Aorta (tissue), 5 donors: ENCODE measurements at places on chromosomes 6 and 20.

DNA sequence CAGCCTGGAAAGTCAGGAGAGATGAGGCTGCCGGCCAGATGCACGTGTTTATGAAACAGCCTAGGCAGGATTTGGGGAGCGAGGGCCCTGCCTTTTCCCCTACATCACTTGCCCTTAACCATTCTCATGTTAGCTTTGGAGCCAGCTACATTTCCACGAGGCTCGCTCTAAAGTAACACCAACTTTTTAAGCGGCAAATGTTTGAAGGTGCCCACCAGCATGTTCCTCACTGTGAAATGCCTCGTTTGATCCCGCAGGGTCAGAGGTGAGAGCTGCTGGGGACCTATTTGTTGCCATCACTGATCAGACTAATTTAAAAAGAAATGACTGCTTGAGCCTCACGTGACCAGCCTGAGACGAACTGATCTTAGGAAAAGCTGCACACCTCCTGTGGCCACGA lies 51.6 kb upstream of the DACT2 start:
- peak; percentile 43 for DNase-seq

- DNase-seq, result no peak
Observed at GRCh38 chr6:107506145-107506544, 16.2 kb downstream of the SOBP start.

DNA sequence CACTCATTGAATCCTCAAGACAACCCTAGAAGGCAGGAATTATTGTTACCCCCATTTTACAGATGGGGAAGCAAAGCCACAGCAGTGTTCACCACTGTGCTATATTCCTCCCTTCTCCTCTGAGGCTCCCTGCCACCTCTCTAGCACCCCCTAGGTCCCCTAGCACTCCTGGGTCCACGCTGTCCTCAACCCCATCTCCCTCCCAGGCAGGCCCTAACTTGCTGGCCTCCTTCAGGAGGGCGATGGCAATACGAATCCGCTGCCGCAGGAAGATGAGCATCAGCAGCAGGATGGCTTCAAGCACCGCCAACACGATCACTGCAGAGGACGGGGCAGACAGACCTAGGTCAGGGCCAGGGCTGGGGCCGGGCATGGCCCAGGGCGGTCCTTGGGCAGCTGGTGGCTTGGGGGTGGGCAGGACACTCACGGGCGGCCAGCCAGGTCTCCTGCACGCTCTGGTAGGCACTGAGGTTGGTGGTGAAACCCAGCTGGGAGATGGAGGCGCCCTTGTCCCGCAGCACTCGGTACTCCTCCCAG lies 7.8 kb upstream of the NEU1 start:
- DNase-seq, result no peak

DNA sequence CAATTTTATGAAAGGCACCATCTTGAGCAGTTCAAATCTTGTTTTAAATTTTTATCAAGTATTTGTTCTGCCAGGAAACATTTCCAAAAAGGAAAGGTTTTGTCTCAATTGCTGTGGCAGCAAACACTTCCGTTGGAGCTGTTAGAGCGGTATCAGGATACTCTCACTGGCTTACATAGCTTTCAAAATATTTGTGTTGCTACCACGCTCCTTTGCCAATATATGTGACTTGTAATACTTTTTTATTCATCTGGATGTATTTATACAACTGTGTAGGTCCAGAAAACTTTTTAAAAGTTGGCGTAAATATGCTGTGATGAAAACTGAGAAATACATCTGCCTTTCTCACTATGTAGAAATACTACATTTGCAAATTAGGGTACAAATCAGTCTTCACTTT lies 37.8 kb upstream of the NHSL1 start:
- no peak for DNase-seq

DNA sequence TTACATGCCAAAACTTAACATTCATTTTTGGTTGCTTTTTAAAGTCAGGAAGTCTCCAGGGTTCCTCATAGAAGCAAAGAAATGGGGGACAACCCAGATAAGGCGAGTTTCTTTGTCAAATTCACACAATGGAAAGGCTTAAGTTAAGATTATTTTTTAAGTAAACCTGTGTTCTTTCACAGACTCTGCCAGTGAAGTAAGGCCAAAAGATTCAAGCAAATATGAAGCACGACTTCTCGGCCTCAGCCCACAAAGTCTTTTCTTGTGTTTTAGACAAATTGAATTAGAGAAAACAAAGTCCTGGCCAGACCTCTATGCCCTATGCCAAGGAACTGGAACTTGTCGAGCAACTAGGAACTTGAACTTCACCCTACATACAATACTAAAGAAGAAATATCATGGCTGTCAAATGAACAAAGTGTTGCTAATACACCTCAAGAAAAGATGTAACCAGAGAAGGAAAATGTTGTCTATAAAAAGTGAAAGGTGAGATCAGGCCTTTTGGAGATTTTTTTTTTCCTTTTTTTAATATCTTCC lies 540.0 kb upstream of the JARID2 start:
- DNase-seq, result no peak

DNA sequence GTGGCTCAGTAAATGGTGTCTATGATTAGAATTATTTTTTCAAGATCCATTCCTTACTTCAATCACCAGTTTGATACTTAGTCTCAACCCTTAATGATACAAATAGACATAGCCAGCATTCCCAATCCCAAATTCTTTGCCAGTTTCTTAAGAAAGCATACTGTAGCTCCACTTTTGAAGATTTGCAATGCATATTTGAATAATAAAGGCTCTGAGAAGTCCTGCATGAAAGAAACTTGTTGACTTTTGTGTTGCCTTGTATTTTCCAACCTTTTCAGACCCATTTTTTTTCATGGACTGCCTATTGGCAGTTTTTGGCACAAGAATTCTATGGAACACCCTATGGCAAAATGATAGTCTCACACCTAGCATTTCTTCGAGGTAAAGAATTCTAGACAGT lies 215.6 kb upstream of the CHD6 start:
- DNase-seq, result no peak

DNA sequence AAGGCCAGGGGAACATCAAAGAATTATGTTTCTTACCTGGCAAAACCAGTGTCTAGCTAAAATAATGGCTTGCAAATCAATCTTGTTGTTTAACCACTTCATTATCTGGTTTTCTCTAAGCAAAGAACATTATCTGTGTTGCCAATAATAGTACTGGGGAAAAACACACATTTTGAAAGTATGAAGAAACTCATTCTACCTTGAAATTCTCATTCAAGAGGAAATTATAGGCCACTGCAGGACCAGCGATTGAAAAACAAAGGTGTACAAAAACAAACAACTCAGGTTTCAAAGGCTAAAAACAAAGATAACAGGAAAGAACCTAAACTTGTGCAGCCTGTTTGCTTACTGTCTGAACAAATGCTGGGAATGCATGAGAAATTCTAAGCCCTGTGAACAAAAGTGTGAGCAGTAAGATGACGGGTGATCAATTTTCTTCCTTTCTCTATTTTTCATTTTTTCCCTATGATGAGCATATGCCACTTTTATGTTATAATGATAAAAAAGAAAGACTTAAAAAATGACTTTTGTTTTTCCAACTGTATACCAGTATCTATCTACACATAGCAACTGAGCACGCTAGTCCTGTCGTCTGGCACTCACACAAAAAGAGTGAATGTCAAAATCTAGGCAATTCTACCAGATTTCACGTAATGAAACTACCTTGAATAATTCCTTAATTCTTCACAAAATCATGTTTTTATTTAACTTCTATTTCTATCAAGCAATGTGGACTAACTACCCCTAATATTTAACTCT lies 117.9 kb downstream of the SGK1 start:
- DNase-seq, result no peak

- no peak for DNase-seq
Observed at GRCh38 chr6:127190552-127190951, 72.1 kb downstream of the RSPO3 start.

DNA sequence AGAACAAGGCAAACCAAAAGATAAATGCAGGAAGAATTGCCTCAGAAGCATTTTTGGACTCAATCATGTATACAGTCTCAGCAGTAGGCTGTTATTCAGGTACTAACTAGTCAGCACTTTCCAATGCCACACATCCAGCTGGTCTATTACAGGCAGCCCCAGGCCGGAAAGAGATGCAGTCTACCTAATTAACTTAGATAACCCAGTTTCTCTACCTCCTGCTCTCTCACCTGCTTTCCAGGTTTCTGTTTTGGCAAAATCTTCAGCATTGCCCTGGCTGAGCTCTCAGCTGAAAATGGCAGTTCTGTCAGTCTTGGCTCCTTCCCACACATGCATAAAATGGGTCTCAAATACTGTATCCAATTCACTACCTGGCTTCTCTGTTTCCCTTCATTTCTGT lies 101.3 kb upstream of the UFL1 start:
- no peak for DNase-seq

GRCh38 chr6:5220443-5220842 lies 40.3 kb downstream of the LYRM4 start:
- no peak for DNase-seq

- no peak for DNase-seq
Observed at GRCh38 chr20:52783769-52784168, 188.4 kb upstream of the TSHZ2 start.

- no peak for DNase-seq
Observed at GRCh38 chr6:57315111-57315510, 2.3 kb upstream of the PRIM2 start.

DNA sequence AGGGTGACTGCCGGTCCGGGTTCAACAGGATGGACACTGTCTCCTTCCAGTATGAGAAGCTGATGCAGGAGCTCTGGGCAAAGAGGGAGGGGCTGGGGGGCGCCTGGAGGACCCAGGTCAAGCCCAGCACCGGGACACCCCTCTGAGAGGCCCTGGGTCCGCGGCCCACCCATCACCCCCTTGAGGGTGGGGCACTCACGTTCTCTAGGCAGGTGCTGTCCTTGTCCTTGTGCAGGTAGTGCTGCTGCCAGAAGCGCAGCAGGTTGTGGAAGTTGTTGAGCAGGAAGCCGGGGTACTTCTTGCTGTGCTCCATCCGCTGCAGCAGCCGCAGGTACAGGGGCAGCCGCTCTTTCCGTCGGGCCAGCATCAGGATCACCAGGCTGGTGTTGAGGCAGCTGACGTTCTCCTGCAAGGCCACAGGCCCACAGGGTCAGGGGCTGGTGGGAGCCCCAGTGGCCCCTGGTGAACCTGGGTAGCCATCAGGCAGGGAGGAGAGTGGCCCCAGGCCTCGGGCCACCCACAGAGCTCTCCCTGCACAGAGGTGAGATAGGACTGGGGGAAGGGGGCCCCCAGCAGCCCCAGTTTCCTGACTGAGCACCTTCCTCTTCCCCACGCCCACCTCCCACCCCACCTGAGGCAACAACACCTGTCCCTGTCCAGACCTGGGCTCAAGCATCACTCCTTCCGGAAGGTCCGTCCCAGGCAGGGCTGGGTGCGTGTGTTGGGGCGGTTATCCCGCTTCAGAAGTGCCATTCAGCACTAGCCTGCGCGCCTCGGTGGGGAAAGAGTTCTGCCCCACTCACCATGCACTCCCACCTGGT lies 47.8 kb downstream of the MYH7B start:
- DNase-seq, result peak; percentile 67

DNA sequence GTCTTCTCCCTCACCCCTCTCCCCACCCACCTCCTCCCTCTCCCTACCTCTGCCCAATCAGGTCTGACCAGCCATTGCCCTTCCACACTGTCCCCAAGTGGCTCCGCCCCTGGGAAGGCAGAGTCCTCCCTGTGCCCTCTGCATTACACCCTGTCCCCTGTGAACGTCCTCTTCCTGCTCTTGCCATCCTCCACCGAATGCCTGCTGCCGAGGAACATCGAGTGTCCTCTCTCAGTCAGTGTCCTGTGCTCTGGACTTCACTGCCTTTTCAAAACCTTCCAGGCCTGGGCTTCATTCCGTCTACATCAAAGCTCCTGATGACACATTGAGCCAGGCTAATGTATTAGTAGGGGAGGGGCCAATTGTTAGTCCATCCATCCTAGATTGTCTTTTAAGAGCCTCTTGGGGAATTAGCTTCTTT lies 3.3 kb upstream of the PACSIN1 start:
- no peak for DNase-seq

GRCh38 chr20:52217689-52218395 lies 26.3 kb upstream of the ZFP64 start:
- DNase-seq, result no peak

GRCh38 chr20:49885558-49886332 lies 29.6 kb downstream of the SPATA2 start:
- DNase-seq, result no peak

- DNase-seq, result no peak
Observed at GRCh38 chr6:147137986-147138385, 66.2 kb upstream of the STXBP5 start.

GRCh38 chr6:150894935-150895552 lies 29.5 kb downstream of the MTHFD1L start:
- no peak for DNase-seq
